ENCODE measurements at places on chromosomes 6 and 20.
A peak's percentile ranks its signal among the peaks of the same experiment; 100 is the strongest.

DNA sequence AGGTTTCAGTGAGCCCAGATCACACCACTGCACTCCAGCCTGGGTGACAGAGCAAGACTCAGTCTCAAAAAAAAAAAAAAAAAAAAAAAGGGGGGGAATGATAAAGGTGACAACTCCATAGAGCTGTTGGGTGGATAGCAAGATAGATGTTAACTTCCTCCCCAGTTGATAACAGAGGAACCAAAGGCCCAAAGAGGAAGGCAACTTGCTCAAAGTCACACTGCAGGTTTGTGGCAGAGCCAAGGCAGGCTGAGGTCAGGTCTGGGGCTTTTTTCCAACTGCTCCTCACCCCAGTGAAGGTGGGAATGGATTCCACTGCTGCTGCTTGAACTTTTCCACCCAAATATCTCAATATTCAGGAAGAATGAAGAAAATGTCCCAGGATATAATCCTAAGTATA, 26.7 kb downstream of the HCK start:
- DNase-seq: no peak

DNA sequence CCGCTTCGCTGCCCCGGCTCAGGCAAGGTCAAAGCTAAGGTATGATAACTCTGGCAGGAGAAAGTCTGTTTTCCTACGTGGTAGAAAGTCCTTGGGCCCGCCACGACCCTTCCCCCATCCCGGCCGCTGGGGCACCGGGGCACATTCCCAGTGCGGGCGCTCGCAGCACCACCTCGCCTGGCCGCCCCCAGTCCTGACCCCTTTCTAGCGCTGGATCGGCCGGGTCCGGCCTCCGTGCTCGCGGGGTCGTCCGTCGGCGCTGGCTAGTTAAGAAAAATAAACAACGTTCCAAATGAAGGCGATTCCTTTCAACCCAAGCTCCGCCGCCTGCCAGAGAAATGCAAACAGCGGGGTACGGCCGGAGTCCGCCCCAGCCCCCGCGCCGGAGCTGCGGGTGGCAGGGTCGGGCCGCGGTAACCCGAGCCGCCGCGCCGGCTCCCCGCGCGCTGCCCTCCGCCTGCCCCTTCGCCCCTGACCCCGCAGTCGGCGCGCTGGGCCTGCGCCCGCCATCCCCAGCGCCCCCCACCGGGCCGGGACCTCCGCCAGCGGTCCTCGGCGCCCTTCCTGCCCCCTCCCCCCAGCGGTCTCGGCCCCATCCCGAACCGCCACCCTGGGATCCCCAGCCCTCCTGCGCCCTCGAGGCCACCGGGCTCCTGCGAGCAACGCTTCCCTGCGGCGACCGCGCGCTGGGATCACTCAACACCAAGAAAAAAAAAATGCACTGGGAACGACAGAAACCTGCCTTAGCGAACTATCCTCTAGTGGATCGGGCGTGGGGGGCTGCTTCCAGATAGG, 37.6 kb downstream of the NCR2 start:
- no peak for DNase-seq

- peak; percentile 14 for DNase-seq
Measured at GRCh38 chr6:119172824-119173223, 94.4 kb upstream of the FAM184A start.

DNA sequence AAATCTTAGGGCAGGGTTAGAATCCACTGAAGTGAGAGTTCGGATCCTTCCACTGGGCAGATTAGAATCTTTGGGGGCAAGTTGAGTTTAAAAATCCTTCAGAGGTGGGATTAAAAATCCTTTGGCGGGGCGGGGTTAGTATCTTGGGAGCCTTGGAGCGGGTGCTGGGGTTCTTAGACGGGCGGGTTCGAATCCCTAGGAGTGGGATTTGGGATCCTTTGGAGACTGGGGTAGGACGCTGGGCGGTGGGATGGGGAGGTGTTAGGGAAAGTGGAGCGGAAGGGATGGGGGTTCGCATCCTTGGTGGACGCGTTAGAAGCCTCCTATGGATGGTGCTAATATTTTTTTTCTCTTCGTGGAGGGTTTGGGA, 337 bp upstream of the HCK start:
- no peak for DNase-seq

DNA sequence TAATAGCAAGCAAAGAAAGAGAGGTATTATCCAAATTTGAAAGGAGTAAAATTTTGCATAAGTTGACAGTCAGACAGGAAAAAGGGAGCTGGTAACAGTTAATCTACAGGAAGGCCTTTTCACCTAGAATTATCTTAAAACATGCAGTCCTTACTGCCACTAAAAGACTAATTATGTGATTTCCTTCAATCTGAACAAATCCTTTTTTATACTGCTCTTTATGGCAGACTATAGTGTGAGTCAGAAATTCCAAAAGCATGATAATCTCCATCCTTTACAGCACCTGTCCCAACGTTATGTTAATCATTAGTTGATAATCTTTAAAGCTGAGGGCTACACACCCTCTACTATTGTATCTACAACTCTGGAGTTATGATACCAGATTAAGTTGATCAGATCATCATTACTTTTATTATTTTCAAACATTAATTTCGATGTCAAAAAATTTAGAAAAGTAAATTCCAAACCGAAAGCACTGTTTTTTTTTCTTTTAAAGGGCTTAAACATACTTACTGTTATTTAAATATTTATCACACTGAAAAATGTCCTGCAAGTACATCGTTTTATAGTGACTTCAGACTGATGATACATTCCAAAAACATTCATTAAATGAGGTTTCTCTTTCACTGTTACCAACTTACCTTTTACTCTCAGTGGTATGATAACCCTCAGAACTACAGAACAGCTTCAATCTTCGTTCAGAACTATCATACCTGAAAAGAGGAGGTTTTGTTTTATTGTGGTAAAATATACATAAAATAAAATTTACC, 33.2 kb upstream of the AKAP7 start:
- no peak for DNase-seq

- DNase-seq: no peak
Measured at GRCh38 chr6:168319279-168320111, at the start of gene DACT2. DACT2 (minus strand) TSS chr6:168319777; CDS start chr6:168319633, 144 bp downstream.

GRCh38 chr20:58810116-58810878, 40.4 kb downstream of the GNAS-AS1 start:
- DNase-seq: no peak

GRCh38 chr6:63099772-63100459, 111.4 kb upstream of the FKBP1C start:
- no peak for DNase-seq

DNA sequence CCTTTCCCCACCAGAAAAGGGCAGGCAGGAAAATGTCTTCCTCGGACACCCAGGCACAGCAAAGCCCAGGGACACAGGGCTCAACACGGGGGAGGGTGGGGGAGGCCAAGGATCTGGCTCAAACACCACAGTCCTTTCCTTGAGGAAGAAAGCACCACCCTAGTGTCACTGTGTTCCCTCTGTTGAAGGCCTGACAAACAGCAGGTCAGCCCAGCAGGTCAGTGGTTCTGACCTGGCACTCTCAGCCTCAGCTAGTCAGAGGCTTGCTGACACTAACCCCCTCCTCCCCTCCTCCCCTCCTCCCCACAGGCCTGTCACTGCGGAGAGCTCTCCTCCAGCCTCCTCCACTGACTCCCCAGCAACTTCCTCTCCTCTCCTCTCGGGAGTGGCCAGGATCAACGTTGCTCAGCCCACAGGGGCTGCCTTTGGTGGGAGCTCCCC, 239.6 kb downstream of the LRFN2 start:
- DNase-seq: no peak

DNA sequence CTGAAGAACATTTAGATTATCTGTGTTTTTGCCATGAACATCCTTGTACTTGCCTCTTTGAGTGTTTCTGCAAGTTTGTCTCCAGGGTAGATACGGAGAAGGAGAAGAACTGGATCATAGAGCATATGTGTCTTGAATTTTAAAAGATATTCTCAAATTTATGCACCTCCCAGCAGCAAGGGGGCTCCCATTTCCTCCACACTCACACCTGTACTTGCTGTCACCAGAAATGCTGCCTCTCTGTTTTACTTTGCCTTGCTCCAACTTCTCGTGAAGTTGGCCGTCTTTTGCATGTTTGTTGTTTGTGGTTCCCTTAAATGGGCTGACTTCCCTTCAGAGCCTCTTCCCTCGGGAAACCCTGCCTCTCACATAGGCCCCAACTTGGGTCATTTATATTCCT, 171.0 kb downstream of the TFAP2C start:
- DNase-seq: no peak

GRCh38 chr6:2641044-2641725, 109.5 kb downstream of the MYLK4 start:
- DNase-seq: no peak

DNA sequence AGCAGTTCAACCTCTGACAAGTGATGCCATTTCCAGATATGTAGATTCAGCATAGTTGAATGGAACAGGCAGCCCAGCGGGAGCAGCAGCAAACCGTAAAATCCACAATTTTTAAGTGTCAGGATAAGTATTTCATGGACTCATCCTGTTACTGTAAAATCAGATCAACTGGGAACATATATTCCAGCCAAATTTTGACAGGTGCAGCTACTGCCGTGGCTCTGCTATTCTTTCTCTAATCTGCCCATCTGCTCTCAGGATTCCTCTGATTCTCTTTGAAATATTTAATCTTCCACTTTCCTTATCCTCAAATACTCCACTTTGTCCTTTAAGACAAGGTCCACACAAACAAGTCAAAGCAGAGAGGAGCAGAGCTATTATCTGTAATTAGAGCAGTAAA, 245.4 kb upstream of the ASCC3 start:
- no peak for DNase-seq

DNA sequence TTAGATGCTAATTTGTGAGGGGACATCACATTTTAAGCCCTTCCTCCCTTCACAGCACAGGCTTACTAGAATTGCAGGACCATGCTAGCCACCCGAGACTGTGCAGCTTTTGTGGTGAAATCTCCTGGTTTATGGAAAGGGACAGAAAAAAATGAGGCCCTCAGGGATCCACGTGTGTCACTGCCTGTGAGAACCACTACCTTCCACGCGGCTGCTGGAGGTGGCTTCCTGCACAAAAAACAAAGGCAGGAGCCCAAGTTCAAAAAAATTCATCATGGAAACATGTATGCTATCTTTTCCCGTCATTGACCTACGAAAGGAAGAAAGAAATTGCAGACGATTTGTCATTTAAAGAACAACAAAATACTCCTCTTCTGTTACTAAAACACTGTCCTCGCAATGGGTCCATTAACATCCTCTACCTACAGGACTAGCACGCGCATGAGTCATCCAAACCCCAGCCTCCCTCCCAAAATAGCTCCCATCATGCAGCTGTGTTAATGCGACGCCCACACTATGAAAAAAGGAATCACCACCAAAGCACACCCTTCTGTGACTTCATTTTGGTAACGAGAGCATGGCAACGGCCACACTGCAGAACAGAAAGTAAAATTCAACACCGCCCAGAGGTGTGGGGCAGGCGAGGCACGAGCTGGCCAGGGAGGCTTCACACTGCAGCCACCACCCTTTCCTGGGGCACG, 45.7 kb downstream of the RAMACL start:
- DNase-seq: no peak

- no peak for DNase-seq
Measured at GRCh38 chr6:113149511-113149910, 707.6 kb upstream of the MARCKS start.

DNA sequence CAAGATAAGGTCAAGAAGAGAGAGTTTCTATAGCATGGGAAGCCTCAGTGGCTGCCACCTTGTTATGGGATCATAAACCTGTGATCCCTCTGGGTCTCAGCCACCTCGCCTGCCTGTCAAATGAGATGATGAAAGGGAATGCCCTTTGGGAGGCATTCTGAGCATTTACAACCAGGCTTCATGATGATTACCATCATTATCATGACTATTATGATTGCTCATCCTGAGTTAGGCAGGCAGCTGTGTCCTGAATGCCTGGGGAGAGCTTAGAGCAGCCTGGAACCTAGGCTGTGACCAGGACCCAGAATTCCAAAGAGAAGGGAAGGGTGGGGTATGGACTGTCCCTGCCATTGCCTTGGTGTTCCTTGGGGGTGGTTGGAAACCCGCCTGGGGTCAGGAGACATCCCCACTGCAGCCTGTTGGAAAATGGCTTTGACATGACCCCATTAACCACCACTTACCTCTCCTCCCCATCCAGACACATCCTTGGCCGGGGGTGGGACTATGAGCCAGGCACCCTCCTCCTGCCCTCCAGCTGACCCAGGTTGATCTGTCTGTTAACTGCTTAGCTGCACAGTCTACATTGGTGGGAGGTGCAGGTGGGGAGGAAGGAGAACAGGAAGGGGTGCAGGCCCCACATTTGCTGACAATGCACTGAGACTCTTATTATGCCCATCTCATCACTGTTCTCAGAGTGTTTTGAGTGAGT, 51.9 kb downstream of the LRFN2 start:
- no peak for DNase-seq

DNA sequence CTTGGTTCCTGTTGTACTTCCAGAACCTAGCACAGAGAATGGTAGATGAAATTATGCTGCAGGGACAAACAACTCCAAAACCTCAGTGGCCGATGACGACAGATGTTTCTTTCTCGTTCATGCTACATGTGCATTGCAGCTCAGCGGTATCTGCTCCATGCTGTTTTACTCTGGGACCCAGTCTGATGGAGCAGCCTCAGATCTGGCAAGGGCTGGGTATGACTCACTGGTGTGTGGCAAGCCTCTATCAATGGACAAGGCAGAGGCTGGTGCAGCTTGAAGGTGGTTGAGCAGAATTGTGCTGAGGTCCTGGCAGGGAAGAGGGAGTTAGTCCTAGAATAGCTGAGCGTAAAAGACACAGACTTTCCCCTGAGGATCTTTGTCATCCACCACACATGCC, 10.3 kb upstream of the BLCAP start:
- peak; percentile 29 for DNase-seq

DNA sequence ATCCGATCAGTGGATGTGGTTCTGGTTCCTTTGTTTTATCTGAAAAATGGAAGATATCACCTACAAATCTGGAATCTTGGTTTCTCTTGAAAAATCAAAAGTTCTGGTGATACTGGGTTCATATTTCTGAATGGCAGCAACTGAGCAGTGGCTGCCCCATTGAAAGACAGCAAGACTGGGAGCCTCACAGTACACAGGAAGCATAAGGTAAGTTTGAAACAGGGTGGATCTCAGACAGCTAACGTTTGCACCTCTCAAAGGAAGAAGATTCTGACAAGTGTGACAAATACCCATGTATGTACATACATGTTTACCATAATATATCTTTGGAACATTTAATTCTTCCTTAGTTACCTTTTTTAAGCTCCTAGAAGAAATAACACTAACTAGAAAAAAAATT, at the start of gene SAMD3:
TSS of gene SAMD3 (minus strand) at position 177 of the 400 bp plus-strand sequence. CDS start 7,678 bp downstream, outside the sequence.
- no peak for DNase-seq

DNA sequence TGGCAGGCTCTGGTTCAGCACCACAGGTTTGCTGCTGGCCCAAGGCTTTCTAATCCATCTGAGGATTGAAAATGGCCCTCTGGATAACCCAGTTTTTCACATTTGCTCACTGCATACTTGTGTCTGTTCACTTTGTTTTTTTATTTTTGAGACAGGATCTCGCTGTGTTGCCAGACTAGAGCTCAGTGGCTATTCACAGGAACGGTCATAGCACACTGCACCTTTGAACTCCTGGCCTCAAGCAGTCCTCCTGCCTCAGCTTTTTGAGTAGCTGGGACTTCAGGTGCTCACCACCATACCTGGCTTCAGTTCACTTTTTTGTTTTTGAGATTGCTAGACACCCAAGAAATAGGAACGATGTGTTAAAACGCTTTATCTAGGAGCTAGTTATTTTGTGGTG, 57.9 kb downstream of the ITCH start:
- DNase-seq: no peak
